T-helper 2 cell treated with Interferon-gamma antibody and Interleukin-4, amounts not matched to agents 5 μg/mL and 100 μg/mL, for 36 hours (primary cell): ENCODE measurements at places on chromosomes 7 and 10.
A peak's percentile ranks its signal among the peaks of the same experiment; 100 is the strongest.

DNA sequence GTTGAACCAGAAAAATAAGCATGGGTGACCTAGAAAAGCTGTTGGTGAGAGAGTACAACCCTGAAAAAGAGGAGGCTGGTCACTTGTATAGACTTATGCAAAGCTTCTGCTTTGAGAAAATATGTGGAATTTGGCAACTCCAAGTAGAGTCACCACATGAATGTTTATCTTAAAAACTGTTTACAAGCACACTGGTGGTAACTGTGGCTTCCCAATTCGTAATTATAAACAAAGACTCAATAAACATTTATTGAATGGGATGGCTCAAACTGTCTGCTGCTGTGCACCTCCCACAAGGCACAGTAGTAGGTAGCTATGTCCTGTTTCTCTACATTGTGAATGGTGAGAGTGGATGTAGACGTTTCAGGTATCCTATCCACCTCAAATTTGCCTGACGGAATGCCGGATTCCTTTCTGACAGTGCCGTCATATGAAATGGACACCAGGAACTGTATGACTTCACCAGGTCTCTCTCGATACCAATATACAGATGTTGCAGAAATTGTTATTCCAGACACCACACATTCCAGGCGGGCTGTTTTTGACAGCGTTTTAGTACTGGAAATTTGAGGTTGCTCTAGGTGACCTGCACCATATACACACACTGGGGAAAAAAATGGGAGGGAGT, 43.4 kb upstream of the TARP start:
- DNase-seq: no peak

GRCh38 chr7:28732071-28732869, 225.9 kb downstream of the TRIL start:
- DNase-seq: no peak

DNA sequence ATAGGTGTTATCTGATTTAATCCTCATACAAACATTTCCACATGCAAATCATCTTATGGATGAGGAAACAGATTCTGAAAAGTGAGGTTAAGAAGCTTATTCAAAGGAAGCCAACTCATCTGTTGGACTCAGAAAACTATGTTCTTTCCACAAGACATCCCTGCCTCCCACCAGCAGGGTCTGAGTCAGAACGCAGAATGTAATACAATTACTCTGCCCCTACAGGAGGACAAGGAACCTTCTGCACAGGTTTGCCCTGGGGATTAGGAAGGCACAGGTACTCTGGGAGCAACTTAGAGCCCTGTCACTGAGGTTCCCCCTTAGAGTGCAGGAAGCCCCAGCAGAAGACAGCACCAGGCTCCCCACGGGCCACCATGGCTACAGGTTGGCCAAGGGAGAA, 255.7 kb downstream of the TNS3 start:
- DNase-seq: peak; percentile 37

DNA sequence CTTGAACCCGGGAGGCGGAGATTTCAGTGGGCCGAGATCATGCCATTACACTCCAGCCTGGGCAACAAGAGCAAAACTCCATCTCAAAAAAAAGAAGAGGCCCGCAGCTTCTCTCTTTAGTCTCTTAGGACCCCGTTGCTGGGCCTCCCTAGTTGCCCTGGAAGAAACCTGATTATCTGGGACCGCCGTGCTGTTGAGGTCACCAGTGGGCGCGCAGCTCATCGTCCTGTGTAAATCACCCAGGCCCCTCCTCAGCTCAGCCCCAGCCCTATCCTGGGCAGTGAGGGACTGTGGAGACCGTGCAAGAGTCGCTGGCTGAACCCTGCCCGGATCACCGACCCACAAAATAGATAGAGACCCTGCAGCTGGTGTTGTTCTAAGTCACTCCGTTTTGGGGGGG, 85.0 kb downstream of the UNCX start:
- no peak for DNase-seq

DNA sequence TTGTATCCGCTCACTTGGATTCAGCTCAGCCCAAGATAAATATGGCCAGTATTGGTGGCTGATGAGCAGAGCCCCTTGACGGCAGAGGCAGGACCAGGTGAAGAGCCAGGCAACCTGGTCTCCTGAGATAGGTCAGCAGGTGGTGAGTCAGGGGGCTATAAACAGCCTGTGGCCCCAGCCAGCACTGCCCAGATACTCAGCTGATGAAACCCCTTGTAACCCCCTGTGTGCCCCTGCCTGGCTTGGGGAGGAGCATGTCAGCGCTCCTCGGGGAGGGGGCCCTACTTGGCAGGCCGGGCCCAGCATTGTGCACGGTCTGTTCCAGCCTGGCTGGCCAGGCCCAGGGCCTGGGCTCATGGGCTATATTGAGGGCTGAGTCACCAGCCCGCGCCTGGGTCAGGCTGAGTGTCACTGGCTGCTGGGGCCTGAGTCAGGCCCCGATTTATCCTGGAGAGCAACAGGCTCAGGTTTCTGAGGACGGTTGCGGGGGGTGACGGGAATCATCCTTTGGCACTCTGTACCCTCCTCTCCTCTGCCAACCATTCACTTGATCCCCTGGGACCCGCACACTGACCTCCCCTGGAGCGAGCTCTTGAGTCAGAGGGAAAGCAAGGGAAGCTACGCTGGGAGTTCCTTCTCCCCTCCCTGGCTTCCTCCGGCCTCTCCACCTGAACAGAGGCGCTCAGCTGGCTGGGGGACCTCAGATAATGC, 2.8 kb upstream of the FLNC start:
- DNase-seq: no peak

DNA sequence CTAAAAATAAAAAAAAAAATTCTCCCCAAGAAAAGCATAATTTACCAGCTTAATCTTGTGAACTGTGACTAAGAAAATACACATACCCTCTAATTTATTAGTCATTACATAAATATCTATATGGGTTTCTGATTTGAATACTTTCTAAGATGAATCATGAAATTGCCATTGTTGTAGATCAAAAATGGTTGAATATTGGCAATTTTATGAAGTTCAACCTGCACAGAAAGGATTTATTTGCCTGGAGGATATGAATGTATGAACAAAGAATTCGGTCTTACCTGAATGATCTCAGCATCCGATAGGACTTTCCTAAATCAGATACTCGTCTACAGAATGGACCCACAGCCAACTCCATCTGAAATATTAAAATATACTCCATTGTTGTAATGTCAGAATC, 61.5 kb downstream of the HBP1 start:
- DNase-seq: no peak
